ENCODE measurements at places on chromosomes 3 and 15.

GRCh38 chr3:8405144-8405543 is 96.5 kb upstream of the LMCD1 start:
- no peak for DNase-seq

DNA sequence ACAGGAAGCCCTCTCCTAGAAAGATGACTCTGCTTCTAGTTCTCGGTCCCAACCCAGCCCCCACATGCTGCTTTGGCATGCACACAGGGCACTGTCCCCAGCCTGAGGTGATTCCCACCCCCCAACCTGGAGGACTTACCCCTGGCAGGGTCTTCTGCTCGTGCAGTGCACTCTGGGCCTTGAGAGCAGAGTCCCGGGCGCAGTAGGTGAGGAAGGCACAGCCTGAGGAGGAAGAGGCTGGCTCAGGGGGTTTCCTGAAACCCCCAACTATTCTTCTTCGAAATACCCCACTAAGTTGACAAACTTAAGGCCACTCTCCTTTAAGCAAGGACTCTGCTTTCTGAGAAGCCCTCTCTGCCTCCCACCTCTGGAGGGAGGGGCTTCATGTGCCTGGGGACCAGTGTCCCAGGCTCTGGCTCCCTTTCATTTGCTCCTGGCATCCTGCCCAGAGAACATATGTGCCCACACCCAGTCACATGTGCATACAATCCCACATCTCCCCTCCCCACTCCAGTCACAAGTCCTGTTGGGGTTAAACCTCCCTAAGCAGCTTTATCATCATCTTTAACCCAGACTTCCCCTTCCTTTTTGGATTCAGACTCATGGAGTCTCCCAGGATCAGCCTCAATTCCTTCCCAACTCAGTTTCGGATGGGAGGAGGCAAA is 4.1 kb downstream of the CELF6 start:
- no peak for DNase-seq

GRCh38 chr15:85687329-85687728 is 107.4 kb downstream of the KLHL25 start:
- DNase-seq = no peak

DNA sequence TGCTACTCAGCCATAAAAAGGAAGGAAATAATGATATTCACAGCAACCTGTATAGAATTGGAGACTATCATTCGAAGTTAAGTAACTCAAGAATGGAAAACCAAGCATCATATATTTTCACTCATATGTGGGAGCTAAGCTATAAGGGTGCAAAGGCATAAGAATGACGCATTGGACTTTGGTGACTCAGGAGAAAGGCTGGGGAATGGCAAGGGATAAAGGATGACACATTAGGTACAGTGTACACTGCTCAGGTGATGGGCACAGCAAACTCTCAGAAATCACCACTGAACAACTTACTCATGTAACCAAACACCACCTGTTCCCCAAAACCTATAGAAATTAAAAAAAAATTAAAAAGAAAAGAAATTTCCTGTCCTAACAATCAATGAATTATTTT is 42.7 kb downstream of the ALCAM start:
- no peak for DNase-seq

- no peak for DNase-seq
Measured at GRCh38 chr3:63963496-63963895, 51.3 kb upstream of the SCAANT1 start.

DNA sequence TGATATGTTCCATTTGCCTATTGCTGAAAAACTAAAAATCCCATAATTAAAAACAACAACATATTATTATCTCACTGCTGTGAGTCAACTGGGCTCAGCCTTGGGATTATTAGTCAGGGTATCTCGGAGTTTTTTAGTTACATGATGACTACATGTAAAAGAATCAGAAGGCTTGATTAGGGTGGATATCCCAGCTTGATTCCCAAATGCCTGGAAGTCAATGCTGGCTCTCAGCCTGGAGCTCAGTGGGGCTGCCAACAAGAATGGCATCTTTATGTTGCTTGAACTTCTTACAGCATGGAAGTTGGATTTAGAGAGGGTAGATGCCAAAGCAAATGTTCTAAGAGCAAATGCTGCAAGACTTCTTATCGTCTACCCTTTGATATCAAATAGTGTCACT is 278.5 kb downstream of the PLOD2 start:
- DNase-seq = no peak

GRCh38 chr3:128413003-128413370 is 53.7 kb downstream of the DNAJB8 start:
- DNase-seq = no peak

GRCh38 chr3:45236964-45237363 is 10.9 kb upstream of the TMEM158 start:
- no peak for DNase-seq

DNA sequence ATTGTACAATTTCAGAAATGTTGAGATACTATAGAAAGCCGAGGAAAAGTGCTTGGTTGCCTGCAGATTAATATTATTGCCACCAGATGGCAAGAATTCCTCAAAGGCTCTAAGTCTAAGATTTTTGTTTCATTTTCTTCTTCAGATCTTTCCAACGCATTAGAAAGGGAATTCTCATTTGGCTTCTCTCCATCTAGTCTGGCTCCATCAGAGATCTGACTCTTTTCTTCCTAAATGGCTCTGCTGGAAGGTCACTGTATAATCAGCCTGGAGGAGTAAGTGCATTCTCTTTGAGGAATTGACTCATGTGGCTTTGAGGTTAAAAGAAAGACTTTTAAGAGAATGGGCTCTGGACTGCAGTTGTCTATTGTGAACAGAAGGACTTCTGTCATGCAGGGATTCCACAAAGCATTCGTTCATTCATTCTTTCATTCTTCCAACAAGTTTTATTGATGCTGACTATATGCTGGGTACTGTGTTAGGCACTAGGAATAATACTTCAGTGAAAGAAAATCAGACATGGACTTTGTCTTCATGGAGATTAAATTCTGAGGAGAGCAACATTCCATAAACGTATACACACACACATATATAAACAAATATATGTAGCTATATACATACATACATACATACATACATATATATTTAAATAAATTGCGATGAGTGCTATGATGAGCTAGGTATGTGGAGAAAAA is 55.3 kb downstream of the SLC28A2 start:
- peak; percentile 70 for DNase-seq

- no peak for DNase-seq
Measured at GRCh38 chr3:30206051-30206450, 400.4 kb upstream of the TGFBR2 start.

GRCh38 chr15:74845208-74845568 is 2.2 kb upstream of the ULK3 start:
- no peak for DNase-seq

DNA sequence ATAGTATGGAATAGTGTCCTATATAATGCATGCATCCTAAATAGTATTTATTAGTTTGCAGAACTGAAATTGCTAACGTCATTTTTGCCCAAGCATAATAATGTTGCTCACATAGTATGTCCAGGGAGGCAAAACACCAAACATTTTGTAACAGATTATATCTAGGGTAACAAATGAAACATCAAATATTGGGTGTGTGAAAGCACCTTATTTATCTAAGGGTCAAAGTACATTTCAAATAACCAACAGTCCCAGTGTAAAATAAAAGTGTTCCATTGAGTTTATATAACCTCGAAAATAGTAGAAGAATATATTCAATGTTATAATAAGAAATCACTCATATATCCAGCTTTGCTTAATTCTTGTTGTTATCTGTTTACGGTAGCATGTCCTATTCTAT is 363.1 kb downstream of the CADM2 start:
- DNase-seq = no peak

DNA sequence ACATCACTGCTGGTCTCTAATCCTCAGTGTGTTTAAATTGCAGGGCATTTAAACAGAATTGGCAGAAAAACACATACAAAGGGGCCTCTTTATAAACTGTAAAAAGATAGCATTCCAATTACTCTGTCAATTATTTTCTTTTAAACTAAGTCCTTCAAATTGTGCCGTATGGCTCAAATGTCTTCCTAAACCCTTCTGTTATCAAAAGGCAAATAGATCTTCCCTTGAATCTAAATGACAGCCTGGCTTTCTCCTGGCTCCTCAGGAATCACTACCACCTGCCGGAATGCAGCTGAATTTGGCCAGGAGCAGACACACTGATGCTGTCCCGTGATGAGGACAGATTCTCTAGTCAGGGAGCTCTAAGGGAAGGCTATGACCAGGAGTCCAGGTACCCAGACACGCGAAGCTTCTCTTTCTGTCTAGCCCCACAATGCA is 85.6 kb downstream of the IGF2BP2 start:
- no peak for DNase-seq

GRCh38 chr15:80599359-80599758 is 95.8 kb upstream of the ABHD17C start:
- DNase-seq = peak; percentile 47

DNA sequence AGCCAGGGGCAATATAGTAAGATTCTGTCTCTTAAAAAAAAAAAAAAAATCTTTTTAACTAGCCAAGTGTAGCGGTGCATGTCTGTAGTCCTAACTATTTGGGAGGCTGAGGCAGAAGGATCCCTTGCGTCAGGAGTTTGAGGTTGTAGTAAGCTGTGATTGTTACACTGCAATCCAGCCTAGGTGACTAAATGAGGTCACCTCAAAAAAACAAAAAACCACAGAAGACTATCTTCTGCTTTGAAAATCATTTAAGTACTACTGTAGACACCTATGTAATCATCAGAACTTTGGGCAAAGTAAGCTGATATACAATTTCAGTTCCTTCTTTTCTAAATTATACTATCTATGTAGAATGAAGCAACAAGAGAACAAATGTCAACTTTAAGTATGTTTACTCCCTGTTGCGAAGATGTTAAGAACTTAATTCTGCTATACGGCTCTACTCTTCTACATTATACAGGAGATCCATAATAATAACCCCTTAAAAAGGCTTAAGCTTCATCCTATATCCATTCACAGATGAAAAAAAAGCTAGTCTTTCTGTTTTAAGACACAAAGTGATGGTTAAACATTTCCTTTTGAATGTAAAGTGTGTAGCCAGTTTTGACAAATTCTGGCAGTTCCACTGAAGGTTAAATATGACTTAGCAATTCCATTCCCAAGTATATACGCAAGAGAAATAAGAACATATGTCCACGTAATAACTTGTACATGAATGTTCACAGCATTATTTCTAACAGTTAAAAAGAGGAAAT is 15.2 kb downstream of the DAZL start:
- no peak for DNase-seq

GRCh38 chr15:101827257-101827656 is 15.3 kb downstream of the OR4F15 start:
- DNase-seq = no peak

GRCh38 chr3:49699281-49699979 is 10.1 kb downstream of the RNF123 start:
- DNase-seq = no peak

DNA sequence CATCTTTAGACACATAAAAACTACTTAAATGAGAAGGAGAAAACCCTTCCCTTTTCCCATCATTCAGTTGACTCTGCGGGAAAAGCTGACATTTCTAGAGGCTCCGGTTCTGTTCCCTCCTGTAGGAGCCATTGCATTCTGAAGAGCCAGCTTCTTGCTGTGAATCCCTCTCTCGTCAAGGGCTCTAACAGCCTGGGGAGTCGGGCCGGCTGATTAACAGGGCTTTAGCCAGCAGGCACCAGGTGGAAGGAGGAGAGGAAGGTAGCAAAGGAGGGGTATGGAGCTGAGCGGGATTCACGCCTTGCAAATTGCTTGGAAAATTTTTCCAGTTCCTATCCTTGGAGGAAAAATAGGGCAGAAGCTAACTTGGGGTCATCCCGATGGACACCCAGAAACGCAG is 108.3 kb upstream of the UBE2E1 start:
- DNase-seq = no peak

- no peak for DNase-seq
Measured at GRCh38 chr3:100124201-100124761, 10.0 kb upstream of the FILIP1L start.

GRCh38 chr3:122784436-122784835 is 9.2 kb downstream of the HSPBAP1 start:
- no peak for DNase-seq

GRCh38 chr15:70254311-70254869 is 156.7 kb upstream of the TLE3 start:
- DNase-seq = no peak

GRCh38 chr3:135471911-135472310 is 493.6 kb upstream of the PPP2R3A start:
- DNase-seq = no peak

- DNase-seq = no peak
Measured at GRCh38 chr3:196995027-196995426, 26.4 kb upstream of the PIGZ start.

GRCh38 chr3:48662145-48662752 is 437 bp downstream of the CELSR3 start:
- DNase-seq = no peak

Data from renal cortical epithelial cell (primary cell).